Spinal cord (tissue), 10 donors: ENCODE measurements at places on chromosomes 16 and 17.
A peak's percentile ranks its signal among the peaks of the same experiment; 100 is the strongest.

- DNase-seq, result no peak
These were observed 9.0 kb downstream of the GAA start for GRCh38 chr17:80110447-80110812.

- DNase-seq, result no peak
These were observed 17.8 kb upstream of the ITGAE start for GRCh38 chr17:3818786-3819185.

GRCh38 chr17:39658346-39658745 is 6.8 kb upstream of the TCAP start:
- DNase-seq, result no peak

GRCh38 chr16:84072014-84072413 is 29.4 kb upstream of the SLC38A8 start:
- no peak for DNase-seq

DNA sequence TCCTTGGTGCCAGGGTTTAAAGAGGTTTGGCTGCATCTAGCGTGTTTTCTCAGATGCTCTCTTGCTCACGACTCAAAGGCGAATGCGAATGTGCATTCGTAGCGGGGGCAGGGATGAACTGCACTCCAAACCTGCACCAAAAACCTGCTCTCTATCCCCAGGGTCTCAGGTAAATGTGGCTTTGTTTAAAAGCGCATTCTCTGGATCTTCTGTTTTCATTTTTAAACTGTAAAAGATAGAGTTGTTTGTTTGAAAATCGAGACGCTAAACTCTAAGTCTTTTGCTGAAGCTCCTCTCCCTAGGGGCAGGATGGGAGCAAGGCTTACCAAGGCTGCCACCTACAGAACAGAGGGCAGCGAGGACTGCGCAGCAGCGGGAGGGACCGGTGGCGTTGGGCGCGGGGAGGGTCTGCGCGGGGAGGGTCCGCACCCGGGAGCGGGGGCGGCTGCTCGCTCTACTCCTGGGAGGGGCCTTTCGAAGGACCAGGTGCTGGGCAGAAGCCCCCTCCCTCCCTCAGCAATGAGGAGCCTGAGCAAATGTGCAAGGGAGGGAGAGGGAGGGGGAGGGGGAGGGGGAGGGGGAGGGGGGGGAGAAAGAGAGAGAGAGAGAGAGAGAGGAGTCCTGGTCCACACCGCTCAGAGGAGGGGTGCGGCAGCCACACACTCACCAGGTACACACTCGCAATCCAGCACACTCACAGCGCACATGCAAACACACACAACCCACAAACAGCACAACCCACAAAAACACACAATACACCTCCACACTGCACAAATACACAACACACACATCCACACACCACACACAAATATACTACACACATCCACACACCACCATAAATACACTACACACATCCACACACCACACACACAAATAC is 142.8 kb downstream of the GRIN2A start:
- DNase-seq, result peak; percentile 57

GRCh38 chr16:57979006-57979585 is 8.2 kb upstream of the CNGB1 start:
- no peak for DNase-seq

DNA sequence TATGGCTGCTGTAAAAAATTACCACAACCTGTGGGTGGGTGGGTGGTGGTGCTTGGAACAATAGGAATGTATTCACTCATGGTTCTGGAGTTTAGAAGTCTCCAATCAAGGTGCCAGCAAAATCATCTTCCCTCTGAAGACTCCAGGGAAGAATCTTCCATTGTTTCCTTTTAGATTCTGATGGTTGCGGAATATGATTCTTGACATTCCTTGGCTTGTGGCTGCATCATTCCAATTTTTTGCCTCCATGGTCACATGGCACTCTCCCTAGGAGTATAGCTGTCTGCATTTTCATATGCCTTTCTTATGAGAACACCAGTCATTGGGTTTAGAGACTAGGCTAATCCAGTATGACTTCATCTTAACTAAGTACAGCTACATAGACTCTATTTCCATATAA is 401.0 kb downstream of the HS3ST3B1 start:
- DNase-seq, result no peak

DNA sequence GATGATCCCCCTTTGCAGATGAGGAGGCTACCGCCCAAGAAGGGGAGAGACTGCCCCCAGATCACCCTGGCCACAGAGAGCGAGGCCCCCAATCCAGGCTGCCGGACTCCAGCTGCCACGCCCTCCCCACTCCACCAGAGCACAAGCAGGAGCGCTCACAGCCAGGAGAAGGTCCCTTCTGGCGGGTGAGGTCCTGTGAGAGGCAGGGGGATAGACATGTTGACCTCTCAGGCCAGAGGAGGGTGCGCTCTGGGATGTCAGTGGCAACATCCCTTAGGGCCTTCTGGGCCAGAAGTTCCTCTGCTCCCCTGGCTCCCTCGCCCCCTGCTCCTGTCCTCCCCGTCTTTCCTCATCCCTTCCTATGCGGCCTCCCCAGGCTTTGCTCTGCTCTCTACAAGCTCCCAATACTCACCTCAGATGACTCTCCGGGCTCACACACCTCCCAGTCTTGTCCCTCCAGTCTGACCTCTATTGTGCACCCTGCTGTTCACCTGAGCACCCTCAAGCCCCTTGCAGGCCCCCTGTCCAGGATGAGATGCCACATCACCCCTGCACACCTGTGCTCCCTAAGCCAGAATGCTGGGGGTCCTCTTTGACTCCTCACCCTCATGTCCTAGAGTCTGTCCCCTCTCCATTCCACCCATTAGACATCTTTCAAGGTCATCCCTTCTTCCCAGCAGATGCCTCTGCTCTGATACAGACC is 5.0 kb upstream of the NXPH3 start:
- no peak for DNase-seq

DNA sequence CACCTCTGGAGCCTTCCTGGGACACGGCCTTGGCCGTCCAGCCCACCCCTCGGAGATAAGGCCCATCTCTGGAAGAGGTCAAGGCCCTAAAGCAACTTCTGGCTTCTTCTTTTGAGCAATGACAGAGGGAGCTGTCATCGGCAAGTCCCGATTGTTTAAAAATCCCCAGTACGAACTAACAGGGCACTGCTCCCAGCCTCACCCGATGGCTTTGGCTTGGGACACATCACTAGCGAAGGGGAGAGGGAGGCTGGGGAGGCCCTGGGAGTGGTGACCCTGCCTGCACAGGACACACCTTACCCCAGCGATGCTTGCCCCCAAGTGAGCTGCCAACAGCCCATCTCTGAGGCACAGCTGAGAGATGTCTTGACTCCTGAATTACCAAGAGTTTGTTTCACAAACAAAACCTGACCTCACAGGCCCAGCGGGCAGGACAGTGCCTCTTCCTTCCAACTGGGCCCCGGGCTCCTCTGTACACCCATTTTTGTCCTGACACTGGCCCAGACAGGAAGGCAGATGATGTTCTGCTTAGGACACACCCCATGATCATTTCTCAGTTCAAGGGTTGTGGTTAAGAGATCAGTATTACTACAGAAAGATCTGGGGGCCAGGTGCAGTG is 4.8 kb downstream of the SYNGR2 start:
- DNase-seq, result no peak

DNA sequence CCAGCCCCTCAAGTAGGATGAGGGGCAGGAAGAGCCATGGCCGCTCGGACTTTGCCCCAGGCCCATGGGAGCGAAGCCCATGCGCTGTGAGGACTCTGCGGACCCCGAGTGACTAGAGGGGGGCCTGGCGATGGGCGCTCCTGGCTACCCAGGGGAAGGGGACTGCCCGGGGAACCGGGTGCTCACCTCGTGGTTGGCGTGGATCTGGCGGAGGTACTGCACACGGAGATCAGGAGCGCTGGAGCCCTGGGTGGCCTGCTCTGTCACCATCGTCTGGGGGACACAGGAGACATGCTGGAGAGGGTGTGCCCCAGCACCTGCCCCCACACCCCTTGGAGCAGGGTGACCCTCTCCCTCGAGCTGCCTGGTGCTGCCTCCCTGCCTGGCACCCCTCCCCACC is 11.0 kb downstream of the FAAP100 start:
- DNase-seq, result no peak
